Gastrocnemius medialis (tissue), 4 donors: ENCODE measurements at places on chromosomes 16 and 17. TPM values are rescaled to one million over a fixed set of nuclear protein-coding genes. Genes with fewer than 3 reads are reported as not detected.

DPEP1 gene
- total RNA-seq, result not detected

IL4R gene
- 6.9 TPM for total RNA-seq

CCL2 gene
- total RNA-seq, result 4.3 TPM

AIPL1 gene
- total RNA-seq, result not detected

PYY gene
- total RNA-seq, result not detected

DNA sequence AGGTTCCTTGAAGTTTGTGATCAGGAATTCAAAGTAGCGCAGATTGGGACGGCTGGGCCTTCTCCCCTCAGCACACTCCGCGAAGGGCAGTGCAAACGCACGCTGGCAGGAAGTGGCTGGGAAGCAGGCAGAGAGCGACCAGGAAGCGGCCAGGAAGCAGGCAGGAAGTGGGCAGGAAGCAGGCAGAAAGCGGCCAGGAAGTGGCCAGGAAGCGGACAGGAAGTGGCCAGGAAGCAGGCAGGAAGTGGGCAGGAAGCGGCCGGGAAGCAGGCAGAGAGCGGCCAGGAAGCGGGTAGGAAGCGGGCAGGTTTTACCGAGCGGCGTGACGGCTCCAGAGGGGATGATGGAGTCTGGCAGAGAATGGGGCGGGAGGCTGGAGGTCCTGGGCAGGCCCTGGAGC lies 3.2 kb downstream of the DPEP1 start:
- no peak for DNase-seq

GRCh38 chr17:9668517-9668916 lies 23.2 kb downstream of the USP43 start:
- DNase-seq, result no peak

DNA sequence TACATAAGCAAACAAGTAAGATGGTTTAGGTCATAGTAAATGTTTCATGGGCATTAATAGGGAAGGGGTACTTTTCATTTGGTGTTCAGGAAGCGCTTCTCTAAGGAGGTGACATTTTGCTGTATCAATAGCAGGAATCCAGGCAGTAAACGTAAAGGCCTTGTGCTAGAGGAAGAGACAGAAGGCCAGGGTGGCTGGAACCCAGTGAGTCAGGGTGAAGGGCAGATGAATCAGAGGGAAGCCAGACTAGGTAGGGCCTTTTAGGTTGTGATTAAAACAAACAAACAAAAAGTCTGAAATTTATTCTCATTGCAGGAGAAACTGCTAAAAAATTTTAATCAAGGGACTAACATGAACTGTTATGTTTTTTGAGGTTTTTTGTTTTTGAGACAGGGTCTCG lies 6.5 kb downstream of the BMERB1 start:
- DNase-seq, result no peak

- DNase-seq, result no peak
Measured at GRCh38 chr17:41420134-41420533, 4.3 kb downstream of the KRT37 start.

- no peak for DNase-seq
Measured at GRCh38 chr17:7552621-7553051, 3.8 kb downstream of the TNFSF12 start.

DNA sequence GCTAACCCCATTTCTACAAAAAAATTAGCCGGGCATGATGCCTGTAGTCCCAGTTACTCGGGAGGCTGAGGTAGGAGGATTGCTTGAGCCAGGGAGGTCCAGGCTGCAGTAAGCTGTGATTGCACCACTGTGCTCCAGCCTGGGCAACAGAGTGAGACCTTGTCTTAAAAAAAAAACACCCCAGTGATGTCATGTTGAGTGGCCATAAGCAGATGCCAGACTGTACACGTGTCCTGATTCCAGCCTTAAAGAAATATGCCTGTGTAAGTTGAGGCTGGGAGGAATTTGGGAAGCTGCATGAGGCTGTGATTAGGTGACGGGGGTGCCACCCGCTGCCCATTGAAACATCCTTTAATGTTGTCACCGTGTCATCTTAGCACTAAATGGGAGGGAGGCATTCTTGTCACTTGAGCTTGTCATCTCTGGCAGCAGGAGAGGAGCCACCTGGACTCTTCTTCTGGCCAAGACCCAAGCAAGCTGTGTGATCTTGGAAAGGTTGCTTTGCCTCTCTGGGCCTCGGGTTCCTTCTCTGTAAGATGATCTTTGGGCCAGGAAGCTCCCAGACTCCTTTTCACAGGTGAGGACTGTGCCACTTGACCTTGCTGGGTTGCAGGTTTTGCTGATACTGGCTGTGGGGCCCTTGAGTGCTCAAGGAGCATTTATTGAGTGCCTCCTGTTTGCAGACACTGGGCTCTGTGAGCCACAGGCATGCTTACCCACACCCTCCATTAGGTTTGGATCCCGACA lies 98.3 kb upstream of the CIBAR2 start:
- DNase-seq, result no peak

DNA sequence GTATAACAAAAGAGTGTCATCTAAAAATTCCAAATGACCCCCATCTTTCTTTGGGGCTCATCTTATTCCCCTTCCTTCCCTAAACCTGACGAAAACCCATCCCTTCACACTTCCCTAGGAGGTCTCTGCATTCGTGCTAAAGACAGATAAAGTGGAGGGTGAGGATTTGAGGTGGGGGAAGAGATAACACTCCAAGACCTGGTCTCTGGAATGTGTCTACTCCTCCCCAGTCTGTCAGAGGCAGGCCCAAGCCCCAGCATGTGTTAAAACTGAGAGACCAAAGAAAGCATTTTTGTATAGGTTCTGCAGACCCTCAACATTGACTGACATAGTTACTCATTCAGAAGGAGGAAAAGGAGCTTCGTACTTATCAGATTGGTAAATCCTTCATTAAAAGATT lies 11.0 kb upstream of the LHX1 start:
- no peak for DNase-seq

GRCh38 chr17:65305778-65306177 lies 168.6 kb downstream of the RGS9 start:
- DNase-seq, result no peak

DNA sequence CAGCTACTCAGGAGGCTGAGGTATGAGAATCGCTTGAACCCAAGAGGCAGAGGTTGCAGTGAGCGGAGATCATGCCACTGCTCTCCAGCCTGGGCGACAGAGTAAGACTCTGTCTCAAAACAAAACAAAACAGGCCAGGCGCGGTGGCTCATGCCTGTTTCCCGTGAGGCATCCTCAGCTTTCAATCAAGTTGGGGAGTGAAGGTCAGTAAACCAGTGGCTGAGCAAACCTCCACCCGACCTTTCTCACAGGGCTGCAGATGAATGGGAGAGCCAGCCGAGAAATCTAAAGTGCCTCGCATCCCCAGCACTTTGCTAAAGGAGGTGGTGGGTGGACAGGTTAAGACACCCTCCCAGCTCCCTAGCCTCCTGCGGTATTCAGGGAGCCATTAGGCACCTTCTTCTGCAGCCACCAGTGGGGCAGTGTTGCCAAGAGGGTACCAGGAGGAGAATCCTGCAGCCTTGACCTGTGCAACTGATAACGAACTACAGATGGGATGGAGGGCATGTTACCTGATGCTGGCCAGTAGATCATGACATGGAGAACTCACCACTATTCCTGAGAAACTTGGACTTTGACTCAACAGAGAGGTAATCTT lies 59.0 kb downstream of the KPNA2 start:
- DNase-seq, result no peak

- DNase-seq, result no peak
Measured at GRCh38 chr16:75287708-75288107, 36.3 kb upstream of the BCAR1 start.

- no peak for DNase-seq
Measured at GRCh38 chr17:55654821-55655220, 67.8 kb downstream of the TMEM100 start.

- no peak for DNase-seq
Measured at GRCh38 chr16:72410492-72410891, 238.5 kb upstream of the PMFBP1 start.

- no peak for DNase-seq
Measured at GRCh38 chr17:2713881-2714280, 2.3 kb upstream of the CLUH start.

- DNase-seq, result no peak
Measured at GRCh38 chr16:47323241-47323640, 137.6 kb downstream of the ITFG1 start.

- DNase-seq, result no peak
Measured at GRCh38 chr17:68489919-68490318, 22.3 kb upstream of the PRKAR1A start.

DNA sequence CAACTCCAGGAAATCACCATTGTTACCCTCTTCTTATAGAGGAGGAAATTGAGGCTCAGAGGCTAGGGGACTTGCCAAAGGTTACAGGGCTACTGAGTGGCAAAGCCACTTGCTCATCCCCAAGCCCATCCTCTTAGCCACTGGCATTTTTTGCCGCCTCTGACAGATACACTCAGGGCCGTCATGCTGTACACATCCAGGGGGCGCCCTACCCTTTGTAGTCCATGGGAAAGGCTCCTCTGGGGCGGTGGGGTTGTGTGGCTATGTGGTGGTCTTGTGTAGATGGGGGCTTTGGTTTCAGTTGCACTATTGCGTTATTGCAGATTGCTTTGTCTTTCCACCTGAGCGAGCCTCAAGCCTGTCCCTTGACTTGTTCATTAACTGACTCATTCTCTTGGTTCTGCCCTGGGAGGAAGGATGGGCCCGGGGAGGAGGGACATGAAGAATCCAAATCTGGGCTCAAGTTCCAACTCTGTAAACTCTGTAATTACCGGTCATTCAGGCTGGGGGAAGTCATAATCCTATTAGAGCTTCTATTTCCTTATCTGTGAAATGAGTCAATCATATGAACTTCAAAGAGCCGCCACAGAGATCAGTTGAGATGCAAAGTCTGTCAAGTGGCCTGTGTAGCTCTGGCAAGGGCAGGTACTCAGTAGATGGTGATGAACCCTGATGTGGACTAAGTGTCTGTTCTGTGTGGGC lies 2.8 kb downstream of the NOS2 start:
- DNase-seq, result no peak

GRCh38 chr16:84843149-84844048 lies 23.6 kb downstream of the CRISPLD2 start:
- DNase-seq, result no peak

GRCh38 chr17:67139784-67140665 lies 95.7 kb downstream of the CACNG1 start:
- no peak for DNase-seq

- no peak for DNase-seq
Measured at GRCh38 chr16:22428654-22429053, 54.2 kb upstream of the CDR2 start.

GRCh38 chr17:31398381-31399311 lies 7.2 kb downstream of the RAB11FIP4 start:
- no peak for DNase-seq

DNA sequence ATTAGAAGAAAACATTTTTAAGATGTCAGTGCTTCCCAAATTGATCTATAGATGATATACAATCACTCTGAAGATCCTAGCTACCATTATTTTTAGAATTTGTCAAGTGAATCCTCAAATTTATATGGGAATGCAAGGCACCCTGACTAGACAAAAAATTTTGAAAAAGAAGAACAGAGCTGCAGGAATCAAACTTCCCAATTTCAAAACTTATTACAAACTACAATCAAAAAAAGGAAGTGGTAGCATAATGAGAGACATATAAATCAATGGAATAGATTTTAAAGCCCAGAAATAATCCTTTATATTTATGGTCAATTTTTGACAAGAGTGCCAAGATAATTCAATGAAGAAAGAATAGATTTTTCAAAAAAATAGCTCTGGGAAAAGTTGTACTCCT lies 198.3 kb upstream of the KCNJ16 start:
- no peak for DNase-seq

DNA sequence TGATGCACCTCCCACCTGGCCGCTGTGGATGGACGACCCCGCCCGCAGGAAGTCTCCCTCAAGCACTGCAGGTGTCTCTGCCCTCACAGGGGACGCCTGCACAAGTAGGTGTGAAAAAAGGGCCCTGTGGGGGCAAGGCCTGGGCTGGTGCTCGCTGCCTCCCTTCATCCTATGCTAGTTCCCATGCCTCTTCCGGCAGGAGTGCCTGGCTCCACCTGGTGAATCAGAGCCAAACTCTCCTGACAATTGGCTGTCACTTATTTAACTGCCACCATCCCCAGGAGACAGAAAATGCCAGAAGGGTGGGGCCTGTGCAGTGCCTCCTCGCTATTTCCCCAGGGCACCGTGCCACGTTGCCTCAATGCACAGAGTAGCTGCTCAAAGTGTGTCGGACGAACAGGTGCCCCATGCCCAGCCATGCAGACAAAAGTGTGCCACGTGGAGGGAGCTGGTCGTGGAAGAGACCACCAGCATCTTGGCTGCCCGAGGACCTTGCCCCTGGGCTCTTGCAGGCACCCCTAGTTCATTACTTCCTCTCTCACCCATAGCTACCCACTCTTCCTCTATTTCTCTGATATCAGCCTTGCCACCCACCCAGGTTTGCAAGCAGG lies 170.7 kb downstream of the SEC14L1 start:
- DNase-seq, result no peak

GRCh38 chr17:17494870-17495535 lies 1.2 kb downstream of the RASD1 start:
- peak; percentile 58 for DNase-seq

- DNase-seq, result peak; percentile 46
Measured at GRCh38 chr16:27383556-27384243, 18.3 kb upstream of the IL21R start.

- no peak for DNase-seq
Measured at GRCh38 chr16:3712861-3713372, 4.4 kb downstream of the TRAP1 start.

GRCh38 chr17:76309461-76309860 lies 1.4 kb upstream of the QRICH2 start:
- no peak for DNase-seq

- no peak for DNase-seq
Measured at GRCh38 chr17:9023392-9024218, 2.3 kb downstream of the NTN1 start.

DNA sequence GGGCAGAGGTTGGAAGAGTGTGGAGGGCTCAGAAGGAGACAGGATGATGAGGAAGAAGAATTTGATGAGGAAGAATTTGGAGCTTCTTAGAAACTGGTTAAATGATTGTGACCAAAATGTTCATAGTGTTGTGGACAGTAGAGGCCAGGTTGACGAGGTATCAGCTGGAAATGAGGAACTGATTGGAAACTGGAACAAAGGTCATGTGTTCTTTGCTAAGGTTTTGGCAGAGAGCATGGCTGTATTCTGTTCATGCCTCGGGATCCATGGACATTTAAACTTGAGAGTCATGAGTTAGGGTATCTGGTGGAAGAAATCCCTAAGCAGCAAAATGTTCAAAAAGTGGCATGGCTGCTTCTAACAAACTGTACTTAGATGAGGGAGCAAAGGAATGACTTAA lies 19.3 kb downstream of the CHMP6 start:
- no peak for DNase-seq

GRCh38 chr17:42180411-42180921 lies 476 bp downstream of the KCNH4 start:
- no peak for DNase-seq

- no peak for DNase-seq
Measured at GRCh38 chr16:78672779-78673556, 573.5 kb downstream of the WWOX start.

DNA sequence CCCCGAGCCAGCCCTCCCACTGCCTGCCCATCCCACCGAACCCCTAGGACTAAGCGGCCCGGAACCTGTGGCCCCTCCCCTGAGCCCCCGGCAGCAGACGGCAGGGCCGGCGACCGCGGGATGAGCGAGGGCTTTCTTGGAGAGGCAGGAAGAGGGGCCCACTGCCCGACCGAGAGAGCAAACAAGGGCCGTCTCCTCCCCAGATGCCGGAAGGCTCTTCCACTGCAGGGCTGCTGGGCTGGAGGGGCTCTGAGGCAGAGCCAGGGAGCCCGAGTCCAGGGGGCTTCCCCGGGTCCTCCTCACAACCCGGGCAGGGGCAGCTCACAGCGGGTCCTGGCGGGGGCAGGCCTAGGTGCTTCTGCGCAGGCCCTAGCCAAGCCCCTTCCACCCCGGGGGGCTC lies 2.9 kb downstream of the PERCC1 start:
- no peak for DNase-seq

GRCh38 chr16:83779886-83780285 lies 27.9 kb upstream of the HSBP1 start:
- no peak for DNase-seq
